ENCODE measurements at places on chromosomes 6 and 20.

- DNase-seq: no peak
Measured at GRCh38 chr6:77450924-77451323, 12.4 kb downstream of the HTR1B start.

GRCh38 chr6:150207931-150208570 lies 65.2 kb downstream of the PPP1R14C start:
- no peak for DNase-seq

DNA sequence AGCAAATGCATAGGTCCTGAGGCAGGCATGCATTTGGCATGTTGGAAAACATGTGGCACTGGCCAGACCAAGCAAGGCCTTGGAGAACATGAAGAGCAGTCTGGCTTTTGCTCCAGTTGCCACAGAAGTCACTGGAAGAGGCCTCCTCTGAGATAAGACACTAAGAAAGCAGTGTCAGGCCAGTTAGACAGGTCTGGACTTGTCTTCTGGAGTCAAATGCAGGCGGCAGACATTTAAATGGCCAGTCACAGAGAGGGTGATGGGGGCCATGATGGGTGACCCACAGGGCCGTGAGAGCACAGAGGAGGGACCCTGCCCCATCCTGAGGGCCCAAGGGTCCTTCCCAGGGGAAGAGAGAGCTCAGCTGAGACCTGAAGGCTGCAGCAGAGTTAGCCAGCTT lies 26.7 kb upstream of the ADA start:
- no peak for DNase-seq

DNA sequence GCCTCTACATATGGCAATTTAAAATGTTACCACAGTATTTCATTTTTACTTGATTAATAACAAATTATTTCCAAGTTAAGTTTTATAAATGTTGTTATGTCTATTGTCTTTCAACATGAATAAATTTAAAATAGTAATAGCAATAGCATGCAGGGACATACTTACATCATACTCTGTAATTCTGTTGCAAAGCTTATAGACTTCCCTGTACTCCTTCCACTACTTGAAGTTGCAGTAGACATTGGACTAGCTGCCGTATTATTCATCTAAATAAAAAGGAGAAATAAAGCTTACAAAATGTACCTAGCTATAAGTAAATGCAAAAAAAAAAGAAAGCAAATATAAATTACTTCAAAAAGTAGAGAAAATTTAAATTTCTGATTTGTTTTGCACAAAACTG lies 12.7 kb downstream of the SUPT3H start:
- no peak for DNase-seq

DNA sequence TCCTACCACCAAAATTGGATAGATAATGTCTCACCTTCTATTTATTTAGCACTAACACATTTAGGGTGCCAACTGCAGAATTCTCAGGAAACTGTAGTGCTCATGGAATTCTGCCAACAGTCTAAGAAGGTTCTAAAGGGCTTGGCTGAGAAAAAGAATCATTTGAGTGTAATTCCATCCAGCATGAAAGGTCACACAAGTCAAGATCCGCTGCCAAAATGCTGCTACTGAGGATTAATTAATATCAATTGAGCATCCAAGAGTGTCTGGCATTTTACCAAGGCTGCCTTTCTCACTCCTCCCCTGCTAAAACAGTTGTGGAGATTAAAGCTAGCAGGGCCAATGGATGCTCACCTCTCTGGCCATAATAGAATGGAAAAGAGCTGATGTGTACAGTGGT lies 112.7 kb downstream of the FHL5 start:
- DNase-seq: no peak

DNA sequence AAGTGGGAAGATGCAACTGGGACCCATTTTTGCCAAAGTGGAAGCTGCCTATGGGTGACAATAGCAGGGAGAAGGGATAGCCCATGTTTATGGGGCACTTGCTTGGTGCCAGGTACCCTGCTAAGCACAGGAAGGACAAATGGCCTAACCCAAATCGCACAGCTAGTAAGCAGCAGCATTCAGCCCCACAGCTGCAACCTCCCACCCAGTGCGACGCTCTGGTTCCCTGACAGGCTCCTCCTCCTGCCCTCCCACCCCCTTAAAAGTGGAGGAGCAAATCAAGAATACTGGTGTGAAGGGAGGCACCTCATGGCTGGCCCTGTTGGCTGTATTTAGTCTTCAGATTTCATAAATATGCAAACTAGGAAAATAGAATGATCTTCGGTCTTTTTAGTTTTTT lies 76.2 kb downstream of the RIN2 start:
- DNase-seq: no peak

DNA sequence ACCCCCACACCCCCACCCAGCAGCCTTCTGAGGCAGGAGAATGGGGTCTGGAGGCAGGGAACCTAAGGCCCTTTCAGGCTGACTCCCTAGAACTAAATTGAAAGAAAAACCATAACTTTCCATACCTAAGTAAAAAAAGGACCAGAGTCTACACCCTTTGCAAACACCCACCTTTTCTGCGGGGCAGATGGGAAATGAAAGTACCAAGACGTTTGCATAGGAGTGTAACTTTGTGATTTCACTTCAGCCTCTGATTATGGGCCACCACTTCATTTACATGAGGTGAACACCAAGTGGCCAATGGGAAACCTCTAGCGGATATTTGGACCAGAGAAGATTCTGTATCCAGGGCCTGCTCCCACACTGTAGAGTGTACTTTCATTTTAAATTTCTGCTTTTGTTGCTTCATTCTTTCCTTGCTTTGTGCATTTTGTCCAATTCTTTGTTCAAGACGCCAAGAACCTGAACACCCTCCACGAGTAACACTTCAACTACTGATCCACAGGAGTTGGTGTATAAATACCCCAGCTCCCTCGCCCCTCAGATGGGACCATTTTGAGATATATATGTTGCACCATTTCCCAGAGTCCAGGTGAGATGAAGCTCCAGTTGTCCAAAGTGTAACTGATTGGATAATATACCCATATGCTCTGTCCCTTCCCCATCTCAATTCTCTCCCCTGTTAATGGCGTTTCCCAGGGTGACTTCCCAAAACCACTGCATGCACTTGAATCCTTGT lies 18.9 kb upstream of the SRSF6 start:
- DNase-seq: no peak

DNA sequence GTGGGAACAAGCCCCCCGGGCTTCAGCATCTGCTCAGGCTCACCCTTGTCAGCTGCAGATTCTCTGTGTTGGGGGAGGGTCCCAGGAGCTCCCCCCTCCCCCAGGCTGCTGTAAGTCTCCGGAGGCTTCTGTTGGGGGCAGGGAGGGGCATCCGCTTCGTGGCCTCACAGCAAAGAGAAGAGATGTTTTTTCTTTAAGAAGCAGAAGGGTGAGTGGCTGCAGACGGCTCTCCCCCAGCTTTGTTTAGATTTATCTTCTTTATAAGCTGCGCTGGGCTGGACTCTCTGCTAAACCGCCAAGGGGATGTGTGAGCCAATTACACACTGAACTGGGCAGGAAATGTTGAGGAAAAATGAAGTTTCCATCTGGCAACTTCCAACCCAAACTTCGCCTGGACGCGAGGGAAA lies 48.7 kb upstream of the GATA5 start:
- no peak for DNase-seq

GRCh38 chr6:128186729-128187128 lies 285.9 kb upstream of the THEMIS start:
- DNase-seq: no peak

DNA sequence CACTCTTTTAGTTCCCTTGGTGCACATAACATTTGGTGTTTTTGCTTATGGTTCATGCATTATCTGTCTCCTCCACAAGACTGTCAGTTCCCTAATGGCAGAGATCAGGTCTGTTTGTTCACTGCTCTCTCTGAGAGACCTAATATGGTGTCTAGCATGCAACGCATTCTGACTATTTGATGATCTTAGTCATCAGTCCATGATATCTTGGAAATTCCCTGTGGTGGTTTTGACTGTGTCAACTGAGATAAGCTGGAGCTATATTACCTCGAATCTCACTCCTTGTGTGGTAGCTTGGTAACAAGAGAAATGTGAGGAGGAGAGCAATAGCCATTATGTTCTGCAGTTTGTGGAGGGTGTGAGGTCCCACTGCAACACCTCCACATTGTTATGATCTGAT lies 229.8 kb downstream of the FRK start:
- no peak for DNase-seq

GRCh38 chr6:47512872-47513271 lies 35.3 kb downstream of the CD2AP start:
- DNase-seq: no peak

DNA sequence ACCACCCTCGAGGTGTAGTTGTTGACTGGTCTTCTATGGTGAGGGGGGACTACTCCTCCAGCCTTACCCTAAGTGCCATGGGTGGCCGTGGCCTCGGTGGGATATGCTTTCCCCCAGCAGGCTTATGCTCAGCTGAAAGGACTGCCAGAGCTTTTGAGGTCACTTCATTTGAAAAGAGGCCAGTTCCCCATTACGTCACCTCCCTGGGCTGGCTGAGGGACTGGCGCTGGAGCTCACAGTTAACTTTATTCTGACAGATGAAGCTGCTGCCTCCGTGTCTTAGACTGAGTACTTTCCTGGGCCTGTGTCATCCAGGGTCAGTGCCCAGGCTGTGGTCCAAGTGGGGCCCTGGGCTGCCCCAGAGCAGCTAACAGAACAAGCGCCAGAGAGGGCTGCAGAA lies 42.8 kb upstream of the PCMTD2 start:
- DNase-seq: no peak

GRCh38 chr20:35359335-35359950 lies 52.3 kb downstream of the UQCC1 start:
- no peak for DNase-seq

DNA sequence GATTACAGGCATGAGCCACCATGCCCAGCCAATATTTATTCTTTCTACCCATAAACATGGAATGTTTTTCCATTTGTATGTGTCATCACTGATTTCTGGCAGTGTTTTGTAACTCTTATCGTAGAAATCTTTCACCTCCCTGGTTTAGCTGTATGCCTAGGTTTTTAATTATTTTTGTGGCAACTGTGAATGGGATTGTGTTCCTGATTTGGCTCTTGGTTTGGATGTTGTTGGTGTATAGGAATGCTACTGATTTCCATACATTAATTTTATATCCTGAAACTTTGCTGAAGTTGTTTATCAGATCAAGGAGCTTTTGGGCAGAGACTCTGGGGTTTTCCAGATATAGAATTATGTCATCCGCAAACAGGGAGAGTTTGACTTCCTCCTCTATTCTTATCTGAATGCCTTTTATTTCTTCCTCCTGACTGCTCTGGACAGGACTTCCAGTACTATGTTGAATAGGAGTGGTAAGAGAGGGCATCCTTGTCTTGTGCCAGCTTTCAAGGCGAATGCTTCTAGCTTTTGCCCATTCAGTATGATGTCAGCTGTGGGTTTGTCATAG lies 198.6 kb downstream of the ZDHHC14 start:
- peak; percentile 44 for DNase-seq

- no peak for DNase-seq
Measured at GRCh38 chr20:13878566-13878965, 93.7 kb downstream of the NDUFAF5 start.

GRCh38 chr20:53677447-53678314 lies 84.0 kb upstream of the ZNF217 start:
- DNase-seq: no peak

DNA sequence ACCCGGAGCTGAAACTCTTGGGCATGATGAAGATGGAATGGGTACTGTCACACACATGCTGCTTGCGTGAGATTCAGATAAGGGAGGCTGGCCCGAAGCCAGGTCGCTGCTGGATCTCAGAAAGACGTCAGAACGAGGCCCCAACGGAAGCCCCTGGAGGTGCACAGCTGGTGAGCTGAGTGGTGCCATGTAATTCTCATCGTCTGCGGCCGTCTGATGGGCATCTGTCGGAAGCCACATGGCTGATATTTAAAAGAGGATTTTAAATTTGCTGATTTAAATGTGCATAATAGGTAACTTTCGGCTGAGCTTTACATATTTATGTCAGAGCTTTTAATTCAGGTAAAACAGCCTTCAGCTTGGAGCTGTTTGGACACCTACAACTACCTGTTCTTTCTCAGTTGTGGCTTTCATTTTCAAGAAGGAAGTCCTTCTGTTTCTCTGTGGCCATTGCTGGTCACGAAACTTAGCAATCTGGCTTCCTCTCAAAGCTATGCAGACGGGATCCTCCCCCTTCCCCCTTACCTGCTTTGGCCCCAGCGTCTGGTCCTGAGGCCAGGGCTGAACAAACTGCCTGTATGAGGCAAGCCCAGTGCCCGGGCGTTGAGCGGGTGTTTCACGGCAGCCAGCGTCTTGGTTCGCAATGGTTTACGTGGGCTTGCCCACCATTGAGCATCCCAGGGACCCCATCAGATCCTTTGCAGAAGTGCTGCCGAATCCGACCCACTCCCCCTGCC lies 9.2 kb downstream of the SLCO4A1 start:
- DNase-seq: no peak

- no peak for DNase-seq
Measured at GRCh38 chr20:57801581-57801980, 91.8 kb upstream of the PMEPA1 start.

DNA sequence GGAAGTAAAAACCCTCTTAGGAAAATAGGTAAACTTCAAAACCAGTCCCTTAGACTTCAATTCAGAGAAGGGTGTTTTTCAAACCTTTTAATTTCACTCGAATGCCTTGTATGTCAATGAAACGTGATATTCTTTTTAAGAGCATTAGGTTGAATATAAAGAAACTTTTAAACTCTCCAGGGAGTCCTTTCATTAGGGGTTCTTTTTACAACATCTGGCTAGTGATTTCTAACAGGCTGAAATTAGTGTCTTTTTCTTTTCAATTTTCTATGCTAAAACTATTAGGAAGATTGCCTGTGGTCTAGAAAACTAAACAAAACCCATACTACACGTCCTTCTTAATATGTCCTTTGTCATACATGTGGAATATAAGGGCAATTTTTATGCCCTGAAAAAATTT lies 569.7 kb upstream of the CITED2 start:
- no peak for DNase-seq

DNA sequence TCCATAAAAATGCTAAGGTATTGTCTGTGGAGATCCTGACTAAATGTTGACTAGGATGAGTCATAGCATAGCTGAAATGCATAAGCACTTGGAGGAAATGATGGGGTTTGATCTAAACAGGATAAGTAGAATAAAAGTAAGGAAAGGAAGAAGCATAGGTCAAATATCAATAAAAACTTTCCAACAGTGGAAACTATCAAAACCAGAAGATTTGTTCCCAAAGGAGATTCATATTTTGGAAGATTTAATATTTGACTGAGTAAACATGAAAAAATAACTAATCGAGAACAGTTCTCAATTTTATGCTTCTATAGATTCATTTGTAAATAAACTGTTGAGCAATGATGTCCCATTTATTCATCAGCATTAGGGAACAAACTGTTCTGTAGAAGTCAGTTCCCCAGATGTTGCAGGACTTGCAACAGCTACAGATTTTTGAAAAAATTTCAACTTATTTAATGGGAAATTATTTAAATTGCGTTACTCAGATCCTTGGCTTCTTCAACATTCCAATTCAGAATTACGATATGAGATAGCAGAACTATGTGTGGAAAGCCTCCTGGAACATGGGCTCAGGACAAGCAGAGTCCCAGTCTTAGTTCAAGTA lies 133.7 kb upstream of the TBX18 start:
- peak; percentile 57 for DNase-seq

DNA sequence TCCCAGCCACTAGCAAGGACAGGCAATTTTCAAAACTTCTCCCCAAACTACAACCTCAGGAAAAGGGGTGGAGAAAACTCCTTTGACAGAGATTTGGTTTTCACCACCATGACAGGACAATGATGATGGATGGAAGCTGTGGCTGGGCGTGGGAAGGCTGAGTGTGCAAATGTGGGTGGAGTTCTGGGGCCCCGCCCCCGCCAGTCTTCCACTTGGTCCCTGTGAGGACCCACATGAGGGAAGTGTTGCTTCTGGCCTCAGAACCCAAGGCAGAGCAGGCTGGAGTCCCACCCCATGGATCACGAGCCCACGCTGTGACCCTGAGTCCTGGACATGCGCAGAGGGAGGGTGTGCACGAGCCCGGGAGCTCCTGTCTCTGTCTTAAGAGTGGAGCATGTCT lies 21.5 kb upstream of the MRGBP start:
- no peak for DNase-seq
